Erythroblast (primary cell): ENCODE measurements at places on chromosomes 6 and 20.

DNA sequence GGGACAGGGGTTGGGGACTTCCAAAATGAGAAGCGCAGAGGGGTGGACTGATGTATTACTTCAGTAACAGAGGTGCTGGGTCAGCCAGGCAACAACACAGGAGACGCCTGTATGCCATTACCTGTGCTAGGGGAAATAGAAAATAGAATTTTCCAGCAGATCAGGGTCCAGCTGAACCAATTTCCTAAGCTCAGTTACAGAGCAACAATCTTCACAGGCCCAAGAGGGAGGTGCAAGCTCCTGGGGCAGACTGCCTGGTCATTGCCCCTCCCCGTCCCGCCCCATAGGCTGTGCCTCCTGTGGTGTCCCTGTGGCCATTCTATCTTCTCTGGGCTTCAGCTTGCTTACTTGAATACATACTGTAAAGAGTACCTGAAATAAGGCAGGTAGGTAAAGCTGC lies 3.7 kb downstream of the KCNK5 start:
- DNase-seq, result peak; percentile 77

- DNase-seq, result no peak
Observed at GRCh38 chr6:152119831-152120230, 312.3 kb downstream of the ESR1 start.

DNA sequence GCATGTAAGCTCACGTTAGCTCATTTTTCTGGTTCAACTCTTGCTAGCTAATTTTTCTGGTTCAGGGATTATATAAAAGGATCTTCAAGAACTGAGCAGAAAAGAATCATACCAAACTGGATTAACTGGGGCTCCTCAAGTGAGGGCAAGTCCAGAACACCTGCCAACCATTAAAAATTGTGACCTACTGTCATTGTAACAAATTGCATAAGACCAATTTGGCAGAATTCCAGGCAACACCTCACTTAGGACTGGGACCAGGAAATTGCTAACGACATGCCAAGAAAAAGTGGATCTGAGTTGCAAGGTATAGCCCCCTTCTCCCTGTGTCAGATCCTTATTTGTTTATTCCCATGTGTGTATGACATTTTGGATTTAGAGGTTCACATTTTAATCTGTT lies 216.6 kb downstream of the HIVEP2 start:
- DNase-seq, result no peak

GRCh38 chr20:11867291-11867919 lies 50.3 kb upstream of the BTBD3 start:
- no peak for DNase-seq

DNA sequence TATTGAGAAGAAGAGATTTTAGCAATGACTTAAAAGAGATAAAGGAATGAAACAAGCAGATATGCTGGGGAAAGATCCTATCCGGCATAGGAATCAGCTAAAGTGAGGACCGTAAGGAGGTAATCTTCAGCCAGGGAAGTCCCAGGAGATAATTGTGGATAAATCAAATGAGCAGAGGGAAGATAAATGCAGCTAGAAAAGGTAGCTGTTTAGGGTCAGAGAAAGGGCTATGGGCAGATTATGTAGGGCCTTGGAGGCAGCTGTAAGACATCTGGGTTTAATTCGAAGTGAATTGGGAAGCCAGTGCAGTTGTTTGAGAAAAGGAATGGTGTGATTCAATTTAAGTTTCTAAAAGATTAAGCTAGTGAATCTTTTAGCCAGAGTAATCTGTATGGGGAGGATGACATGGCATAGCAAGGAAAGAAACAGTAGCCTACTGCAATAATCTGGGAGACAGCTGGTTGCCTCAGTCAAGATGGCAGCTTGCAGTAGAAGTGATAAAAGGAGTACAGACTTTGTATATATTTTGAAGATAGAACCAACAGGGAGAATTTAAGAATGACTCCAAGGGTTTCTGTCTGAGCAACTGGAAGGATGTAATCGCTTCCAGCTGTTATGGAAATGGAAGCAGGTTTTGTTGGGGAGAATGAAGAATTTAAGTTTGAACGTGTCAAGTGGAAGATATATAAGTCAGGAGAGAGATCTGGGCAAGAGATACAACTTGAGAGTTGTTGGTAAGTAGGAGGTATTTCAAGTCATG lies 552.3 kb upstream of the FLRT3 start:
- no peak for DNase-seq

DNA sequence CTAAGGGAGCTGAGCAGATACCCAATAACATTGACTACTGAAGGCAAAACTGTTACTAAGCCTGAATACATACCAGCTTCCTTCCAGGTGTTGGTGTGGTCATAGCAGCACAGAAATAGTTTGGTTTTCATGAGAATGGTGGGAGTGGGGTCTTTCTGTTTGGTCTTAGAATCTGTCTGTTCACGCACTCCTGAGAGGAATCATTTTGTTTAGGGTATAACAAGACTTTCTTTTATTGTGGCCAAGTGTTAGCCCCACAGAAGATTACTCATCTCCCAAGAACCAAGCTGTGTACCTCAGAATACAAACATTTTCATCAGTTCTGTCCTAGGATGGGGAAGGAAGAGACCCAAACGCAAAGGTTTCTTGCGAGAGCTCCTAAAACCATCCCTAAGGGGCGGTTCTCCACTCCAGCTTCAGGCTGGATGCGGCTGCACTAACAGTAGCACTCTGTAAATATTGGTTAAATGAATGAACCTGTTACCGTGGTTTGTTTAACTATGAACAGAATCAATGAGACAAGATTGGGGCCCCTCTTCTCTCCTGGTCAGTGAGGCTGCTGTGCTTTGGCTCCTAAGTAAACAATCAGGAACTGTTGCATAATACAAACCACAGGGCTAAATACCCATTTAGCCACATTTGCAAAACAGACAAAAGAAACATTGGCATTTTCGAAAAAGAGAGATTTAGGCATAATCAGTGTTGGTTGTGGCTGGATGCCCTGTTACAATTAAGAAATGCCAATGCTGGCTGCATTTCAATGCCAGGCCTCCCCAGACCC lies 44.9 kb downstream of the SNAP25 start:
- DNase-seq, result no peak

GRCh38 chr6:146295695-146296094 lies 247.9 kb upstream of the RAB32 start:
- DNase-seq, result no peak

GRCh38 chr6:43377710-43378229 lies 8.3 kb upstream of the ZNF318 start:
- DNase-seq, result no peak

DNA sequence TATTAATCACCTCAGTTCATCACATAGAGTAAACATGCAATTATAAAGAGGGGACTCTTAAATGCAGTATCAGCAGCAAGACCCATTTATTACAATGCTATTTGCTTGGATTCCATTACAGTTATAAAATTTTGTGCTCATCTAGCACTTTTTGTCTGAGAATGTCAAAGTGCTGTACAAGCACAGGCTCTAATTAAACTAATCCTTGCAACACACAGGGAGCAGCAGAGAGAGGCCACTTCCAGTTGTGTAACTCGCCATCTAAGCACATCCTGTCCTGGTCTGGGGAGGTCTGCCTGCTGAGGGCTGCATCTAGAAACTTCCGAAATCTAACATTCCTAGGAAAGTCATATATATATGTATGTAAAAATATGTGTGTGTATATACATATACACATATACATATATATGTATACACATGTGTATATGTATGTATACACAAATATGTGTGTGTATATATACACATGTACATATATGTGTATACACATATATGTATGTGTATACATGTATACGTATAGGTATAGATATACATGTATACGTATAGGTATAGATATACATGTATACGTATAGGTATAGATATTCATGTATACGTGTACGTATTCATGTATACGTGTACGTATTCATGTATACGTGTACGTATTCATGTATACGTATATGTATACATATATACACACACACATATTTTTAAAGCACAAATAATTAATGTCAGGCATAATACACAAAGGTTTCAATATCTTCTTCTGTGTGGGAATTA lies 136.4 kb upstream of the JARID2 start:
- DNase-seq, result no peak

- DNase-seq, result no peak
Observed at GRCh38 chr6:127869772-127870404, 31.0 kb downstream of the THEMIS start.

DNA sequence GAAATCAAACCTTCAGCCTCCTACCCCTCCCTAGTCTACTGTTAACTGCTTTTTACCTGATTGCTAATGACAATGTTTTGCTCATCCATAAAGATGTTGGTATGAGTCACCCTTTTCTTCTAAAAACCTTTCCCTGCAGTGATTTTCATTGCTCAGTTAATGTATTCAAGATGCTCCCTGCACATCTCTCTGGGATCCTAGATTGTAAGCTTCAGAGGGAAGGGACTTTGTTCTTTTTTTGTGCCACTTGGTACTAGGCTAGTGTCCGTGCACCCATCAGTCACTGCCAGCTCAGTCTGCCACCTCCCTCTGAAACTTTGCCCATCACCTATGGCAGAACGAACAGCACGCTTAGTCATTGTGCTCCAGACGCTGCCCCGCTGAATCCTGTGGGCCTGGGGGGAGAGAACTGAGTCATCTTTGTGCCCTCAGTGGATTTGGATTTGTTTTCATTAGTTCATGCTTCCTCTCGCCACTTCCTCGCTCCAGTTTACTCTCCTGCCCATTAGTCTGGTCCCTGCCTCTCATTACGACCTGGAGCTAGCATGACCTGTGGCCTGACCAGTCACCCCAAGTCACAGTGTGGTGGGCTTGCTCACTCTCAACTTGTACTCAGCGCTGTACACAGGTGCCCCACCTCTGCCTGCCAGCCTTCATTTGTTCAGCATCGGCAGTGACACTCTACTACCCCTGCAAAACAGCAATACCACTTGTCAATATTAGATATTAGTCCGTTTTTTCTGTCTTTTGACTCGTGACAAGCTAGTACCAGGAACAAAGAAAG lies 78.0 kb upstream of the TMEM181 start:
- no peak for DNase-seq

GRCh38 chr20:35699957-35700624 lies 886 bp downstream of the ROMO1 start:
- DNase-seq, result no peak

GRCh38 chr20:50188879-50189680 lies 1.6 kb upstream of the CEBPB start:
- peak; percentile 52 for DNase-seq

DNA sequence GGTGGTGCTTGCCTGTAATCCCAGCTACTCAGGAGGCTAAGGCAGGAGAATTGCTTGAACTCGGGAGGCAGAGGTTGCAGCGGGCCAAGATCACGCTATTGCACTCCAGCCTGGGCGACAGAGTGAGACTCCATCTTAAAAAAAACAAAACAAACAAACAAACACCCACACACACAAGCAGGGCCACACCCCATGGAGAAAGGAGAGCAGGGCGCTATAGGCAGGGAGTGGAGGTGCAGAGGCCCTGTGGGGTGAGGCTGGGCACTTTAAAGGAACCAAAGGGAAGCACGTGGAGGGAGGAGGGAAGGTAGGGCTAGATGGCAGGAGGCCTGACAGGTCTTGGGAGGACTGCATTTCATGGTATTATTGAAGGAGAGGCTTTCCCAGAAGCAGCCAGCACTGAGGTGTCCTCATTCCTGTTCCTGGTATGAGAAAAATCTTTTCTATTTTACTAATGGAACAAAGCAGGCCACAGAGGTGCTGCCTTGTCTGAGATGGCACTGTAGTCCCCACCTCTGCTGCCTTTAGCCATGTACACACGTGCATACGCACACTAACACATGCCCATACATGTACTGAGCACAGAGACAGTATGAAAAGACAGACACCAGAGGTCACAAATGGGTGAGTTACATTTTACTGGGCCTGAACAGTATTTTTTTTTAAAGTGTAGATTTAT lies 44.0 kb downstream of the BCAS4 start:
- DNase-seq, result peak; percentile 14

GRCh38 chr6:34412016-34412415 lies 13.9 kb downstream of the RPS10 start:
- no peak for DNase-seq

GRCh38 chr6:129889580-129889979 lies 28.5 kb upstream of the TMEM244 start:
- no peak for DNase-seq

- no peak for DNase-seq
Observed at GRCh38 chr6:135268740-135269139, 87.6 kb downstream of the MYB start.

DNA sequence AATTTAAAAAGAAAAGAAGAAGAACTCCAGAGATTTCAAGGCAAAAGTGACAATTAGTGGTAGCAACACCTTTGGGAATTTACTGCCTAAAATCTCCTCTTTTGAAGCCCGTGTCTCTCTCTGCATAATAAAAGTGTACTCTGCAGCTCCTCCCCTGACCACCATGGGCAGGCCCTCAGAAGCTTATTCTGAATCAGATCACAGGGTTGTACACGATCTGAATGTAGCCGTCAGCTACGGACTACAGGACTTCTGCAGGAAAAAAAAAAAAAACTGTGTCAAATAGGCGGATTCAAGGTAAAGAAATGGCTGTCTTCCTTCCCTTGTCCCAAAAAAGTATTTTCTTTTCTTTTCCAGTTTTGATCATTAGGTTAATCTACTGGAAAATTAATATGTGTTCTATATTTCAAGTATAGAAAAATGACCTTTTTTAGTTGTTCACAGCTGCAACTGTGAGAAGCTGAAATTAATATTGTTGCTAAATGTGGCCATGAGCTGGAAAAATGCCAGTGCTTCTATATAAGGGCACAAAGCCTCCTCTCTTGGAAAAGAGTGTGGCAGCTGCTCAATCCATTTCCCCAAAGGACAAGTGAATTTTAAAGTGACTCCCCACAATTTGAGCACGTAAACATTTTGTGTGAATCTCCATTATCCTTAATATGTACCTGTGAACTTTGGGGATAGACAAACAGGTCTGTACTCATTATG lies 397.4 kb downstream of the C6orf118 start:
- DNase-seq, result no peak

DNA sequence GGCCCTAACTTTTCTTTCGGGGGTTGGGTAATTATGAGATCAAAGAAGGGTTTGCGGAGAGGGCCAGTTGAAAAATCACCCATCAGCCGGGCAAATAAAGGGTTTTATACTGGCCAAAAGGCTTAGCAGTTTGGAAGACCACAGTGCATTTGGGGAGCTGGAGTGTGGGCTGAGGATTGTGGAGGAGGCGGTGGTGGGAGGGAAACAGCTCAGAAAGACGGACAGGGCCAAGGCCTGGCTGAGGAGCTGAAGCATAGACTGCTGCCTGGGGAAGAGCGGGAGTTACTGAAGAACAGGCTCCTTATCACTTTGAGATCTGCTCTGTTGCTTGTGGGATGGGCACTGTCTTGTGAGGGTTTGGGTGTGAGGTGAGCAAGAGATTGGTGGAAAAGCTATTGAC lies 144.2 kb downstream of the CARMIL1 start:
- peak; percentile 17 for DNase-seq

DNA sequence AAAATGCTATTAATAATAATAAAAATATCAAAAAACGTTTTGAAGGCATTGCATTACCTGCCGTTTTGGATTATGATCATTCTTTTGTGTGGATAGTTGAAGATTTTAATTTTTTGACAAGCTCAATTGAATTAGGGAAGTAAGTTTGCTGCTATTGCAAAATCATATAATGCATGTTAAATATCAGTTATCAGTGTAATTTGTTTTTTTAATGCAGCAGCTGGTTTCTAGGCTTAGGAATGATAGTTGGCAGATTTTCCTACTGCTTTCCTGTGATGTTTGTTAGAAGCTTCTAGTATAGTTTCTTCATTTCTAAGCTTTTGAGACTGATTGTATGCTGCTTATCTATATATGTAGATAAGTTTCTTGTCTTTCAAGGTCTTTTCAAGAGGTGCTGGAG lies 99.0 kb downstream of the JARID2 start:
- no peak for DNase-seq
